ENCODE measurements at places on chromosomes 5 and 9.

DNA sequence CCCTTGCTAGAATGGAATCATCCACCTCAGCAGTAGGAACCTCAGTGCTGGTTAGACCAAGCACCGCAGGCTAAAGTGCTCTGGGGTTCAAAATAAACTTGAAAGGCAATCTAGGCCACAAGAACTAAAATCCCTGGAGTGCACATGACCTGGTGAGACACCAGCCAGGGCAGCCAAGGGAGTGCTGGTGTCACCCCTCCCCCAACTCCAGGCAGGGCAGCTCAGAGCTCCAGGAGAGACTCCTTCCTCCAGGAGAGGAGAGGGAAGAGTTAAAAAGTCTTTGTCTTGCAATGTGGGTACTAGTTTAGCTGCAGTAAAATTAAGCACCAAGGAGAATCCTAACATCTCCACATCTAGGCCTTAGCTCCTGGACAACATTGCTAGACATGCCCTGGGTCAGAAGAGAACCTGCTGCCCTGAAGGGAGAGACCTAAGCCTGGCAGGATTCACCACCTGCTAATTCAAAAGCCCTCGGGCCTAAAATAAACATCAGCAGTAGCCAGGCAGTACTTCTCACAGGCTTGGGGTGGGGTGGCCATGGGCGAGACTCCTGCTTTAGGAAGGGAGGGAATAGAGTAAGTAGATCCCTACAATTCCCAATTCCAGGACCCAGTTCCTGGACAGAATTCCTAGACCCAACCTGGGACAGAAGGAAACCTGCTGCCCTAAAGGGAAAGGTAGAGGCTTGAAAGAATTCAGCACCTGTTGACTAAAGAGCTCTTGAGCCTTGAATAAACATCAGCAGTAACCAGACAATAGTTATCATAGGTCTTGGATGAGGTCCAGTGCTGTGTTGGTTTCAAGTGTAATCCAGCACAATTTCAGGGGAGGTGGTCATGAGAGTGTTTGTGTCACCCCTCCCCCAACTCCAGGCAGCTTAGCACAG lies 25.8 kb downstream of the UGT3A2 start:
- no peak for DNase-seq

- DNase-seq = peak; percentile 51
Observed at GRCh38 chr9:37801287-37801850, 772 bp downstream of the DCAF10 start.

DNA sequence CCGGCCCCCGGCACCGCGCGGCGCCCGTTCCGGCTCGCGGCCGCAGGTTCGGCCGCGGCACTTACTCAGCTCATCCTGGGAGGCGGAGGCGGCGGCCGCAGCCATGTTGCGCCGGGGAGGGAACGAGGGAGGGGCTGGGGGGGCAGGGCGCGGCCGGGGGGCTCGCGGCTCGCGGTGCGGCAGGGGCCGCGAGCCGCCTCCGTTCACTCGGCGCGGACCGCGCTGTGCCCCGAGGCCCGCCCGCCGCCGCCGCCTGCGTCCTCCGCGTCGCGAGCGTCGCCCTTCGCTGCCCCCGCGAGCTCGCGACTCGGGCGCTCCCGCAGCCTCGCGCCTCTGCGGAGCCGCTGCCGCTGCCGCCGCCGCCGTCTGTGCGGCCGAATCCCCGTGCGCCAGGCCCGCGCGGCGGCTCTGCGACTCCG lies 735 bp downstream of the ECPAS start:
- DNase-seq = no peak

GRCh38 chr5:152464048-152464447 lies 59.0 kb upstream of the NMUR2 start:
- no peak for DNase-seq

DNA sequence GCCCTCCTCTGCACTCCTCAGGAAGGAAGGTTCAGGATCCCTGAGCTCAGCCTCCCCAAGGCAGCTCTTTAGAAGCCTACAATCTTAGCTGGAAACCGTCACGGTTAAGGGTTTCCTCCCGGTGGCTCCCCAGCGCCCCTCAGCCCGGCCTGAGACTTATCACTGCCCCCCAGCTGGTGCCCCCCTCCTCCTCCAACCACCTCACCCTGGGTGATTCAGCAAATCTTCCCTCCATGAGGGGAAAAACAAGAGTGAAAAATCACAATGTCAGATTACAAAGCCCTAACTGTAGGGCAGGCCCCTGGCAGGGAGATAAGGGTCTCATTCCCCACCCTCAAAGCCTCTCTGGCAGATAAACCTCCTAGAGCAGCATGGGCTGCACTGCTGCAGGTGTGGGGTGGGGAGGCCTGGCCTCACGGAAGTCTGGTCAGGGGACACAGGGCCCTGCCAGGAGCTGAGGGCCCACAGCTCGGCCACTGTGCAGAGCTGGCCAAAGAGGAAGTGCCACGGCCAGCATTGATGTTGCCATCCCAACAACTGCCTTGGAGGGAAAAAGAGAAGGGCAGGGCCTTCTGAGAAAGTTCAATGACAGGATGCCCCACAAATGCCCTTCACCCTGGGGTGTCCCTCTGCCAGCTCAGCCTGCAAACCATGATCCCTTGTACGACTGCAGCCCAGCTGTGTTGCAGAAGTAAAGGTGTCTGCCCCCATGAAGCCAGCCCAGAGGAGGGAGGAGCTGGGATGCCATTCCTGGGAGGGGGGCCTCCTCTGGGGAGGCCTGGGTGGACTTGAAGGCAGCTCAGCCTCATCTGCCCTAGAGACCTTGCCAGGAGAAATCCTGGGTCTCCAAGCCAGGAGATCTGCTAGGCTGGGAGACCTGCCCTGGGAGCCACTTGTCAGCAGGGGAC lies 25.9 kb downstream of the GFI1B start:
- DNase-seq = no peak

DNA sequence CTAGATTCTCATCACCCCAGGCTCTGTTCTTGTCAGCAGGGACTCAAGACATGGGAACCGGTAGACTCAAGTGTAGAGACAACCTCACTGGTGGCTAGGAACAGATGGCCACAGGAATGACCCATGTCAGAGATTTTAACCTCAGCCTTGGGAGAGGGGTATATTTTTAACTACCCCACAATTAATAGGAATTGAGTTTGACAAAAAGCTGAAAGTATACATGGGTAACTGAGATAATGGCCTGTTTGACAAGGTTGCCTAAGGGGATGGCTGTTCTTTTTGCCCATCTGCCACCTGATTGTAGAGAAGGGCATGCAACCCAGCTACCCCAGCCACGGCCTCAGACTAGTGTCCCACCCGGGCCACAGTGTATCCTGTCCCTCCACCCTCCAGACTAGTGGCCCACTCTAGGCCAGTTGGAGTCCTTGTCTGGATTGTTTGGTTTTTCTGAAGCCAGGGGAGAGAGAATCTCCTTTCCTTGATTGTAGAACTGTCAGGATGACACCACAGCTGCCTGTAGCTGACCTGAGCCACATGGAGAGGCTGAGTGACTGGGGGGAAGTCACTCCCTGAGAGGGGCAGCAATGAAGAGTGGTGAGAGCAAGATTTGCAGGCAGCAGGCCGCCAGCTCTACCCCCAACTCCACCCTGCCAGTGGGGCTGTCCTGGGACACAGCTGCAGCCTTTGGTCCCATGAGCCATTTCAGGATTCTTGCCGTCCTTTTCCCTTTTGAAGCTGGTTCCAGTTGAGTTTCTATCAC lies 14.6 kb upstream of the ANGPTL2 start:
- no peak for DNase-seq

DNA sequence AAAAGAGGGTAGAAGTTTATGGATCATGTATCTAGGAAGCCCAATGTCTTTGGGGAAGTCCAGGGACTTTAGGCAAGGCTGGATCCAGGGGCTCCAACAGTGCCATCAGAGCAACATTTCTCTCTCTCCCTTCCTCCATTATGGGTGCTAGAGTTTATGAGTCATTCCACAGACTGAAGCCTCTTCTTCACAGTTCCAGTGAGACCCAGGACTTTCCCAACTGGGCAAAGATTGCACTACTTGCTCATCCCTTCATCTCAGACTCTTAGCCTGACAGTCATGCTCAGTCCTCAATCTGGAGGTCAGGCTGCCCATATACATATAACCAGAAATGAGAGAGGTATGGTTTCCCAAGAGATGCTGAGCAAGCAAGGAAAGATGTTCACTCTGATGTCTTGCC lies 110.7 kb downstream of the FEM1C start:
- no peak for DNase-seq

DNA sequence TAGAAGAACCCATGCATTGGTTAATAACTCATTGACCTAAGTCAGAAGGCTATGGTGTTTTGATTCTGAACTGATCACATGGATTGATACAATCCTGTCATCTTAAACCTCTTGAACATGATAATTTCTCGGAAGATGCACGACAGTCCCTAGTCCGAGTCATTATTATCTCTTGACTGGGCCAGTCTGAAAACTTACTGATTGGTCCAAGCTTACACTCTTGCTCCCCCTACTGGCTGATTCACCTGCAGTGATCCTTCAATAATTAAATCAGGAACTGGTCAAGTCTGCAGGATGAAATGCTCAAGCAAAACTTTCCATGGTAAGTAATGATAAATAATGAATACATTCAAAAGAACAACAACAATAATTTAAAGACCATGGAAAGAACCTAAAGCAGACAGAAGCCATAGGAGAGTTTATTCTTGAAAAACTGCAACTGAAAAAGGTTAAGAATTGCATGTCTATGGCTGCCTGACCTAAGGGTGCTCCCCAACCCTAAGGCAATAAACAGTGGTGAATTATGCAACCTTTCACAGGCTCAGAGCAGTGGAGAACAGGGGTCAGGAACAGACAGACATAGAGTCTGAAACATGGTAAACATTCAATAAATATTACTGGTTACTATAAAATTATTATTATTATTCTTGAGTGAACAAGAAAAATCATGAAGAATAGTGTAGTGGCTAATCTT lies 79.3 kb downstream of the BRINP1 start:
- DNase-seq = peak; percentile 26

GRCh38 chr9:129860653-129861446 lies 25.6 kb downstream of the USP20 start:
- no peak for DNase-seq

GRCh38 chr5:109102096-109102690 lies 307.6 kb downstream of the PJA2 start:
- DNase-seq = no peak

DNA sequence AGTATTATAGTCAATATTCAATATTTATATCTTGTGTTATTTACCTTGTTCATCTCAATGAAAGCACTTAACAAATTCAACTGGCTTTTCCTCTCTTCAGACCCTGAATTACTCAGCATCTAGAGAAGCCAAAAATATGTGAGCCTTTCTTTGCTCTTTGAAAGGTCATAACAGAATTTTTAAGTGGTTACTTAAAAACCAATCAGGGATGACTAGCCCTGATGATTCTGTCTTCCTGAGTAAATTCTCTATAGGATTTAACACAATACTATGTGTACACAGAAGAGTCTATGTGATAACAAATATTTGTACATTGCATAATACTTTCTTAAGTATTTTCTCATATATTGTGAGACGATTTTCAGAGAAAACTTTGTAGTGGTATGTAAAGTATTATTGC lies 546.3 kb downstream of the MAT2B start:
- DNase-seq = no peak

DNA sequence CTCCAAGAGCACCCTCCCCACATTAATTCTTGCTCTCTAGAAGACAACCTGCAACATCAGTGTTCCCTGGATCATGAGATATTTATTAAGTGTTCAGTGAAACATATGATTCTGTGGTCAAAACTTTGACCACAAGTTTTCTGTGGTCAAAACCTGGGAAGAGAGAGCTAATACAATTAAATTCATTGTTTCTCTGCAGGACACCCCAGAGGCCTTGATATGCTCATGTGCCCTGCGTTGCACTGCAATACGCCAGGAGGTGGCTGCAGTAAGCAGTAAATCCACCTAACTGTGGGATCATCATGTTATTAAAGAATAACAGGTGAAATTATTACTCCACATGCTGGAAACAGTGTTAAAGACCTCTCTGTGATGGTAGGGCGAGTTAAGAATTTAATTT lies 109.3 kb upstream of the SPDL1 start:
- DNase-seq = no peak

GRCh38 chr9:136142859-136143214 lies 24.2 kb upstream of the TMEM250 start:
- DNase-seq = no peak

GRCh38 chr5:177111720-177112394 lies 21.7 kb upstream of the NSD1 start:
- DNase-seq = peak; percentile 63

DNA sequence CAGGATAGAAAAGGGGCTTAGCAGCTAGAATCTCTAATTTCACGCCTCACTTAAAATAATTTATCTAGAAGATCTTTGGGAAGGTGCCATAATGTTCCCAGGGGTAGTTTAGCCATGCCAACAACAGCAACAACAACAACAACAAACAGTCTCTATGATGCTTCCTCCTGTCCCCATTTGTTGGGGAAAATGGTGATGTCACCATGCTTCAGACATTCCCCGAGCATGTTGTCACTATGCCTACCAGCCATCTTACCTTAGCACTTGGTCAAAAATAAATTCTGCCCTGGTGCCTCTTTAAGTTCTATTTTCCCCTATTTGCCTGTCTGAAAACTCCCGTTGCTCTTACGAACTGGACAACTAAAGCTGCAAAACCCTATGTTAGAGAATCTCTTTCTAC lies 76.6 kb downstream of the KCNN2 start:
- DNase-seq = no peak

- DNase-seq = no peak
Observed at GRCh38 chr9:112552229-112553056, 65.8 kb downstream of the KIAA1958 start.

DNA sequence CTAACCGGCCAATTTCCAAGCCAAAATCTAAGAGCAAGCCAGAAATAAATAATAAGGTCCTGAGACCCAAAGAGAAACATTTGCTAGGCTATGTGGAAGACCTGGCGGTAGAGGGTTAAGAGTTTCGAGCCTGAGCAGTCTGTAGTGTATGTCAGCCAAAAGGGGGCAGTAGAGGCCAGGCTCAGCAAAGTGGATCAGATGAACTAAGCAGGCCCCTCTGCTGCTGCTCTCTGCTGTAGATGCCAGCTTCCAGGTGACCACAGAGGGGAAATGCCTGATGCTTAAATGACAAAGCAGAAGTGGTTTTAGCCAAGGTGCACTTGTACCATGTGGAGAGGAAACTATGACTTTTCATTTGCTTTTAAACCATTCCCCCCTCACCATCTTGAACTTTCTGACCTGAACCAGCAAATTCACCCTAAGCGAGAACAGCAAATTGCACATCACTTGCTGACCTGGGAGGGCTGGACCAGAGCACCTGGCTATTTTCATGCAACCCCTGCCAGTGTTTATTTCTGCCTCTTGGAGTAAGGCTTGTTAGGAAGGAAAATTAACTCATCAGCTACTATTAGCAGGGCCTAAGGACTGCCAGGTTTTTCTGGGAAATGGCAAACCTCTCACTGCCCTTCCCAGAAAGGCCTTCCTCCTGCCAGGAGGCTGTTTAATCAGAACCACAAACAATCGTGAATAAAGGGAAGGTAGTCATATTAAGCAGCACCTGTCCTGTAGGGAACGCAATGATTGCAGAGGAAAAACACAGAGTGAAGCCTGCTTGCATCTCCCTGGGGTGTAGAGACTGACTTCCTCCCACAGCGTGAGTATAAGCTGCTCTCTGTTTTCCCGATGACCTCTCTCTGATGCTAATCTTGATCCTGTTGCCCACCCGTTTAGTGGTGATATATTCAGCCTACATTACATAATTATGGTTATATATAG lies 818.2 kb downstream of the TLR4 start:
- peak; percentile 79 for DNase-seq

- no peak for DNase-seq
Observed at GRCh38 chr9:132752877-132753592, 82.8 kb downstream of the GTF3C4 start.

- no peak for DNase-seq
Observed at GRCh38 chr9:96178153-96178552, 123.8 kb downstream of the HSD17B3 start.

Measured in endothelial cell of umbilical vein (primary cell).